ENCODE measurements at places on chromosomes 7 and 10.

GRCh38 chr10:49448924-49449323 lies 53.0 kb upstream of the DRGX start:
- DNase-seq: no peak

- no peak for DNase-seq
Measured at GRCh38 chr7:79034730-79035129, 418.7 kb downstream of the MAGI2 start.

DNA sequence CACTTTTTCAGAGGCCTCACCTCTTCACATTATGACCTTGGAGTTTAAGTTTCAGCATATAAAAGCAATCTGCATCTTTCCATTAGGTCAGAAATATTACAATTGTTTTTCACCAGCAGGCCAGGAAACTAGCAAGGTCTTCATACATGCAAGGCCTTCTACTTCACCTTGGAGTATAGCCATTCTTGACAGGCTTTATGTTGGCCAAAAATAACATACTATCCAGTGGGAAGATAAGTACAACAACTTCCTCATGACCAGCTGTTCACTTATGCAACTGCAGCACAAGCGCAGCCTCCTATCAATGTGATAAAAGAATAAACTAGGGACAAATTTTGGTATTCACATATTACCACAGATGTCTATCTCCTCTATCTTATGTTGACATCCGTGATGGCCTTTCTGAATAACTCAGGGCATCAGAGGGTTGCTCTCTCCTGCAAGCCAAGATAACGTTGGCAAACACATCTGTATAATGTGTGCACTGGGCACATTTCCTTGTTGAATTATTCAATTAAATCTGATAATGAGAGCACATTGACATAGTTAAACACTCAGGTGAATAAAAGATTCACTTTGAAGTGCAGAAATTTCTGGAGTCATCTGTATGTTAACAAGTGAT lies 239.8 kb downstream of the FZD1 start:
- DNase-seq: no peak

DNA sequence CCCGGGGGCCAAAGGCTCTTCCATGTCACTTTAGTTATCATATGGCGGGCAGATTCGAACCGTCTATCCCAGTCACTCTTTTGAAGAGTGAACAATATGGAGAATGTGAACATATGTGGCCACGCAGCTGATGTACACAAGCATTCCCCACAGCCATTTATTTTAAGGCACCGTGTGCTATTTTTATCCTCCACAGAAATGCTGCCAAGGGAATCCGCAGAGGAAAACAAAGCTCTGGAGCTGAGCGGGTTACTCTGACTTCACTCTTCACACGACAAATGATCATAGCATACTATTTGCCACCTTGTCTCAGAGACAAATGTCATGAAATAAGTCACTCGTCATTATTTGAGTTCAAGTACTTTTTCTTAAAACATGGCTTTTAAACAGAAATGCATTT lies 100.3 kb downstream of the CTBP2 start:
- no peak for DNase-seq

GRCh38 chr10:121216721-121217181 lies 365.6 kb downstream of the WDR11 start:
- no peak for DNase-seq

DNA sequence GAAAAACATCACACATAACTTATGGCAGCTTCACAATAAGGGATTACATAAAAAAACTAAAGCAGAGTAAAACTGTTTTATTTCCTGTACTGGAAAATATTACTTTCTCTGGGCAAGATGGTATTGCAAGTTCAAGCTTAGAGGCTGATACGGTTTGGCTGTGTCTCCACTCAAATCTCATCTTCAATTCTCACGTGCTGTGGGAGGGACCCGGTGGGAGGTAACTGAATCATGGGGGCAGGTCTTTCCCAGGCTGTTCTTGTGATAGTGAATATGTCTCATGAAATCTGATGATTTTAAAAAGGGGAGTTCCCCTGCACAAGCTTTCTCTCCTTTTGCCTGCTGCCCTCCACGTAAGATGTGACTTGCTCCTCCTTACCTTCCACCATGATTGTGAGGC lies 5.1 kb upstream of the LRRC27 start:
- no peak for DNase-seq

GRCh38 chr10:123464430-123465323 lies 201.5 kb upstream of the GPR26 start:
- DNase-seq: no peak
